ENCODE measurements at places on chromosomes 3 and 15.

DNA sequence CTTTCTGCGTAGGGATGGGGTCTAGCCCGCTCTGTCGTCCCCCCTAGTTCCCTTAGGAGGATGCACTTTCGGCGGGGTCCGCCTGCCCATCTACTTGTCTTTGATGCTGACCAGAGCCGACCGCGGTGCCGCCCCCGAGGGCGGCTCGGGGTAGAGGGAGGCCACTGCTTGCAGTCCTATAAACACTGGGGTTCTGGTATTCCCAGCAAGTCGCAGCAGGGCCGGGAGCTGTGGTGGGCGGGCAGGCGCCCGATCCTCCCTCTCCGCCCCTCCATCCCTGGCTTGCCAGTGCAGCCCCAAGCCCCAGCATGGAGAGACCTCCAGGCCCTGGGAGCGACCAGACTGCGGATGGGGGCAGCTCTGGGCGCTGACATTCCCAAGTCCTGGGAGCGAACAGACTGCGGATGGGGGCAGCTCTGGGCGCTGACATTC, 830 bp downstream of the SEMA4B start:
- no peak for DNase-seq

DNA sequence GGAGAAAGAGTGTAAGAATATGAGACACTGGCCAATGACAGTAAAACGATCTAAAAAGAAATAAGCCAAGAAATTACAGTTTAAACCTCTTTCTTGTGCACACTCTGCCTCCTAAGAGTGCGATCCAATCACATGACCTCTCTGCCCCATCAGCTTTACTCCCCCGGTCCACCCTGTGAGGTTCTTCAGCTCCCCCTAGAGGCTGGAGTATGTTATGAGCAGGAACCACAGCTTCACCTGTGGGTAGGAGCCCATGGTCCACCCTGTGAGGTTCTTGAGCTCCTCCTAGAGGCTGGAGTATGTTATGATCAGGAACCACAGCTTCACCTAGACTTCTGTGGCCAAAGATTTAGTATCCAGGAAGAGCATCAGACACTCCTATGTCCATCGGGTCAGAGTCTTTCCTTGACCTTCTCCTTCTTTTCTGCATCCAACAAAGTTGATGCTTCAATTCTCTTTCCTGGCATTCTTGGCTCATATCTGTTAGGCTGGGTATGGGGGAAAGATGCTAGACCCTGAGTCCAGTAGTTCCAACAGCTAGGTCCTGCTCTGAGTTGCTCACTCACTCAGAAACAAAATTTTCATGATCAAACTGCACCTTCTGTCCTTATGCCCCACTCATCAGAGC, 164.0 kb downstream of the MINAR1 start:
- peak; percentile 9 for DNase-seq

DNA sequence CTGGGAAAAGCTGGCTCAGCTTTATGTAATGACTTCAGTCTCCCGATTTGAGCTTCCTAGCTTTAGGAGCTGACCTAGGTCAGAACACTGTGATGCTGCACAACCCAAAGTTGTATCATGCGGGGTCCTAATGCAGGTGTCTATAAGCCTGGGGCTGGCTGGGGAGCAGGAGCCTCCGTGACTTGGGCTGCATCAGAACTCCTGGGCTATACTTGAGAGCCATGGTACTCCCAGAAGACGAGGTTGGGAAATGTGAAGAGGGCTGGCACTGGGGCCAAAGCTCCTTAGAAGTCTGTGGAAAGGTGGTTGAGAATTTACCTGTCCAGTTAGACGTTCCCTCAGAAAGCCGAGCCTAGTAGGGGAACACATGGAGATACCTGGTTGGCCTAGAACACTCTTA, 57.0 kb downstream of the BSN start:
- DNase-seq: no peak

DNA sequence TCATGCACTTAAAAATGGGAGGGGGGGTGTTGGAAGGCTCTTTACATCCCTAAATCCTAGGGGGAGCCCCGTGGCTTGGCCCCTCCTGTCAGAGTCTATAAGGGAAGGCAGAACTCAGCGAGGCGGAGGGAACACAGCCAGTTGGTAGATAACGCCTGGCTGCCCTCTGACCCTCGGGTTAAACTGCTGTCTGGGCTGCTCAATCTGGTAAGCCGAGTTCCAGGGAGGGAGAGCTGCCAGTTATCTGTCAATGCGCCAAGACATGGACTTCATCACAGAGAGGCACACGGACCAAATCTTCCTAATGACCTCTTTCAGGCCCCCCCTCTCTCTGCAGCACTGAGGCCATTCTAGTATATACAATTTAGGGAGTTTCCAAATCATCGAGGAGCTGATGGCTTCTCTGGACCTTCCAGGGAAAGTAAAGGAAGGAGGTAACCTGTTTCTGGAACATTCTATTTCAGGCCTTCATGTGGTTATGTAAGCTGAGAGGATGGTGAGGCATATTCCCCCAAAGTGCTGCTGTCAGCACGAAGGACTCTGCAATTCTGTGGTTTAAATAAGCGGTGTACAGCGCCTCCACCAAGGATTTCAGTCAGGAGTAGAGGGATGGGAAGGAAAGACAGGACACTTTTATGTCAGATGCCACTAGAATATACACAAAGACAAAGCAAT, 349.0 kb downstream of the MCTP2 start:
- DNase-seq: no peak

- no peak for DNase-seq
These were observed 118.7 kb upstream of the KLHL25 start for GRCh38 chr15:85913461-85913860.

DNA sequence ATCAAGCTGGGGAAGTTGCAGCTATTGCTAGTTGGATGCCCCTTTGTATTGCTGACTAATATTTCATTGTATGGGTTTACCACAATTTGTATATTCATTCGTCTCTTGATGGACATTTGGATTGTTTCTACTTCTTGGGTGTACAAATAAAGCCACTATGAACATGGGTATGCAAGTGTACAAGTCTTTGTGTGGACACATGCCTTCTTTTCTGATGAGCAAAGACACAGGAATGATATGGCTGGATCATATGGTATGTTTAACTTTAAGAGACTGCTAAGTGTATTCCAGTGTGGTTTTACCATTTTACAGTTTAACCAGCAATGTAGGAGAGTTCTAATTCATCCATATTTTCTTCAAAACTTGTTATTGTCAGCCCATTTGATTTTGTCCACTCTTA, 32.2 kb downstream of the NECTIN3 start:
- DNase-seq: no peak

- DNase-seq: no peak
These were observed 3.5 kb downstream of the SMAD6 start for GRCh38 chr15:66705277-66706146.

- DNase-seq: no peak
These were observed 169.9 kb upstream of the TSC22D2 start for GRCh38 chr3:150238048-150238802.

GRCh38 chr3:35263477-35263876, 375.8 kb upstream of the ARPP21 start:
- DNase-seq: no peak

GRCh38 chr15:44315126-44315525, 26.6 kb downstream of the GOLM2 start:
- no peak for DNase-seq

- DNase-seq: no peak
These were observed 8.2 kb downstream of the ZPLD1 start for GRCh38 chr3:102443021-102443420.

DNA sequence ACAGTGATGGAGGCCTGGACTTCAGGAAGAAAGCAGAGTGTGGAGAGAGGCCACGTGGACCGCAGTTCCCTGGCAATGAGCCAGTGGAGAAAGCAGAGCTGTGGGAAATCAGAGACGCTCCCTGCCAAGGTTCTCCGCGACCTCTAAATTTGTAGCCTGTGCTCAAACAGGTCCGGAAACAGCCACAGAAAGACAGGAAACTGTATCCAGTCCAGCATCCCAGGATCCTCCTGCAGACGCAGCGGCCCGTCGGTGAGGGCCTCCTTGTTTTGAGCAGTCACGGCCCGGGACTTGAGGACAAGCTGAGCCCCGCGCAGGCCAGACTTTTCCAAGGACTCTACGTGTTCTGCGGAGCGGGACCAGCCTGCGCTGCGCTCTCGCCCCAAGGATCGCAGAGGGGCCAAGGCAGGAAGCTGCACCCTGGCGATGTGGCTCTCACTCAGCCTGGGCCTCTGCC, 22.3 kb downstream of the RPSA start:
- DNase-seq: no peak

DNA sequence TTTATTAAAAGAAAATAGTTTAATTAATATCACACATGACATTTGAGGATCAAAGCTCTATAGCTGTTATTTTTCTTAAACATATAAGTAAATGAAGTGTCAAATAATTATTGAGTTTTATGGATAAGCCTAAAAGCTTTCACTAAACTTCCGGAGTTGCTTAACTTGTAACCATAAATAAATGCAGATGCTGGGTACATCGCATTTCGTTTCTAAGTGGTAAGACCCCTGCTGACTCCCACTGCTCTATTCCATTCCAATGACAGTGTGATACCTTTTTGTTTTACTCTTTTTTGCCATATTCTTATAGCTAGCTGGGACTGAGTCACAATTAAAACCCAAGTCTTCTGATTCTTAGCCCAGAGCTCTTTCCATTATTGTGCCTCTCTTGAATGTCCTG, 411.1 kb downstream of the SOX2 start:
- no peak for DNase-seq

- DNase-seq: no peak
These were observed 29.1 kb downstream of the HDAC11 start for GRCh38 chr3:13509059-13509815.

- peak; percentile 32 for DNase-seq
These were observed 4.5 kb upstream of the PARP15 start for GRCh38 chr3:122572940-122573412.

GRCh38 chr15:72902245-72902918, 118.8 kb upstream of the ADPGK start:
- no peak for DNase-seq

- DNase-seq: no peak
These were observed 322.8 kb downstream of the KCNH8 start for GRCh38 chr3:19471138-19471537.

DNA sequence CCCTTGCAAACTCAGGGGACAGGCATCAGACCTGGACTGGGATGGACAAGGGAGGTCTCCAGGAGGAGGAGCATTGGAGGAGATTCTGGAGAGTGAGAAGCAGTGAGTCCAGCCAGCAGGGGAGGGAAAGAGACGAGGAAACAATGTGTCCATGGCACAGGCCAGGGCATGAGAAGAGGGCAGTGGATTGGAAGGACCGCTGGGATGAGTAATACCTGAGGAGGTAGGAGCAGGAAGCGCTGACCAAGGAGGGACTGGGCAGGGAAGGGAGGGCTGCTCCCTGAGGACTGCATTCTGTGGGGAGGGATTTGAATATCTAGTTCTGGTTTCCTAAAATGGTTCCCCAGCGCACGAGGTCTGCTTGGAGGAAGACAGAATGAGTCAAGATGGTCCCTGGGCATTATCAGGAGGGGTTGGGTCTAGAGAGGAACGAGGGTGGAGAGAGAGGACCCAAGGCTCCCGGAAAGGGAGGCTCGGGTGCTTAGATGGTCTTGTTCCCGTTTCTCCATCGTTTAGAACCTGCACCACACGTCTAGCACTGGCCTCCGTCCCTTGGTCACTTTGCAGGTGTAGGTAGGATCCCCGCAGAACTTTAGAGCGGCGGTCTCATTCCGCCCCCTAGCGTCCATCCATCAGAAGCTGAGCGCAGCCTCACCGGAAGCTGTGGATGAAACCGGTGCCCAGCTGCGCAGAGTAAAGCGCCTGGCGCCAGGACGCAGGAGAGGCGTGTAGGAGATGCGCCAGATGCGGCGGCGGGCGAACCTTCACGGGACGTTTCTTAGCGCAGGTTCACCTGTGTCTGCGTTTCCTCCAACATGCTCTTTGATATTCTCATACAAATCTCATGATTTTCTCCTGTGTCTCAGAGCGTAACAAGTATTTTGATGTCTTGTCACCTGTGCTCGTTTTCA, 190.7 kb upstream of the NDN start:
- DNase-seq: no peak

- DNase-seq: no peak
These were observed 48.1 kb downstream of the PTPN9 start for GRCh38 chr15:75531041-75531450.

DNA sequence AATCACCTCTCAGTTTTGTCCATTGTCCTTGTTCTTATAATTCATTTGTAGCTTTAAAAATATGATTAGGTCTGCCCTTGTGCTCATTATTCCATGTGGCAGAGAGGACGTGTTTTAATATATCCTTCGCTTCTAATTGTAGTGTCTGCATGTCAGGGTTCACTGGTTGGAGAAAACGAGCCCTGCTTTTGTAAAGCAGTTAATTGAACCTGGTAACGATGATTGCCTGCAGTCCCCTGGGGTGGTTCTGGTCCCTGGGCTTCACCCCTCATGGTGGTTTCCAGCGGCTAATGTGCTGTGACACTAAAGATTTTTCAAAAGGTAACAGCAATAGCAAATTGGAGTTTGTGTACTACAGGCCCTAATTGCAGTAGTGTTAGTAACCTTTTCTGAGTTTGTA, 299.6 kb downstream of the CACNA2D3 start:
- no peak for DNase-seq

DNA sequence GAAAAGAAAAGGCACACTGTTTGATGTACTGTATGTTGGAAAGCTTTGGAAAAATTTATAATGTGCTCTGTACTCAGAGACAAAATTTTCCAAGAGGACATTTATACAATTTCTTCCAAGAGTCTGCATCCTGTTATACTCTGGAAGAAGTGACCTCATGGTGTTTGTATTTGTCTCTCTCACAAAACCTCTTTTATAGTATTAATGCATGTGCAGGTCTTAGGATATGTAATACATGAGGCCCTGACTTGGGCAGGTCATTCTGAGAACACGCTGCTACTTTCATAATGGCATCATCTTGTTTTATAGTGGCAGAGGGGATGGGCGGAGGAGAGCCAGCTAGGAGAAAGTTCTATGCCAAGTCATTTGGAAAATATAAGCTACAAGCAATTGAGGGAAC, 72.0 kb upstream of the P3H2 start:
- no peak for DNase-seq

DNA sequence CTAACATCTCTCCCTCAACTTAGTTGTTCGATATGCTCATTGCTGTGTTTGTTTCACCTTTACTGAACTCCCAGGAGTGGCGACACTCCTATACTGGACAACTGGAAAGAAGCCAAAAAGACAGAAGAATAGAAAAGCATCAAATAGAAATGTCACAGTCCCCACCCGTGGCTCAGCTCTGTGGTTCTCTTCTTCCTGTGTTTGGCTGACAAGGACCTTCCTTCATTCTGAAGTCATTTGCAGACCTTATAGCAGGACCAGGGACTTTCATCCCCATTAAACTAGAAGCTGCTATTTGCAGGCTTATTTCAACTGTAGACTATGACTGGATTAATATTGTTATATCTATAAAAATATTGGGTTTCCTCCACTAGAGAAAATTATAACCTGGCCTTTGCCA, 125.9 kb downstream of the NECTIN3 start:
- DNase-seq: no peak

DNA sequence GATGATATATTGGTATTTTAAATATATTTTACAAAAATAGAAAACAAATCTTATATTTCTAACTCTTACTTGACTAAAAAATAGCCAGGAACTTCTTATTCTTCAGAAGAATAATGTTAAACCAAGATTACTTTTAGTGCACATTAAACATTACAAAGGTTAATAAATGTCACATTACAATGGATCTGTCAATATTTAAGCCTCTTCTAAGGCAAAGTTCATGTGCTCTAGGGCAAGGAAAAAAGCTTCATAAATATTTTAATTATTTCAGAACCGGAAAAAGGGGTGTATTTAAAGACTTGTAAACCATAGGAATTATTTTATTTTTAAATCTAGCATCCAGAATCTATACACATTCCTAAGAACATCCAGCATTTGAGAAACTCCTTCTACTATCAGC, 166.9 kb upstream of the ROBO2 start:
- DNase-seq: no peak

- no peak for DNase-seq
These were observed 350.4 kb upstream of the SEMA6D start for GRCh38 chr15:47366884-47367283.
